Brain pericyte (primary cell): ENCODE measurements at places on chromosomes 11 and 22.

DNA sequence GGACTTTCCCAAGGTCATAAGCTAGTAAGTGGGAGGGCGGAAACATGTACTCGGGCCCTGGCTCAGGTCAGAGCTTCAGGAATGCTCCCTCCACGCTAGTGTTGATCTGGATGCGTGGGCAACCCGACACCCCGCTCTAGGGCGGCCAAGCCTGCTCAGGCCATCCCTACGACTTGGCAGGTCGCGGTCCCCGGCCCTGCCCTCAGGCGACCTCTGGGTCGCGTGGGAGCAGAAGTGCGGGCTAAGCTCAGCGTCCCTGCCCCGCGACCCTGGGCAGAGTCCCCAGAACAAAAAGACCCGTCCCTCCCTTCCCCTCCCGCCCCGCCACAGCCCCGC is 781 bp upstream of the TEF start:
- no peak for DNase-seq

DNA sequence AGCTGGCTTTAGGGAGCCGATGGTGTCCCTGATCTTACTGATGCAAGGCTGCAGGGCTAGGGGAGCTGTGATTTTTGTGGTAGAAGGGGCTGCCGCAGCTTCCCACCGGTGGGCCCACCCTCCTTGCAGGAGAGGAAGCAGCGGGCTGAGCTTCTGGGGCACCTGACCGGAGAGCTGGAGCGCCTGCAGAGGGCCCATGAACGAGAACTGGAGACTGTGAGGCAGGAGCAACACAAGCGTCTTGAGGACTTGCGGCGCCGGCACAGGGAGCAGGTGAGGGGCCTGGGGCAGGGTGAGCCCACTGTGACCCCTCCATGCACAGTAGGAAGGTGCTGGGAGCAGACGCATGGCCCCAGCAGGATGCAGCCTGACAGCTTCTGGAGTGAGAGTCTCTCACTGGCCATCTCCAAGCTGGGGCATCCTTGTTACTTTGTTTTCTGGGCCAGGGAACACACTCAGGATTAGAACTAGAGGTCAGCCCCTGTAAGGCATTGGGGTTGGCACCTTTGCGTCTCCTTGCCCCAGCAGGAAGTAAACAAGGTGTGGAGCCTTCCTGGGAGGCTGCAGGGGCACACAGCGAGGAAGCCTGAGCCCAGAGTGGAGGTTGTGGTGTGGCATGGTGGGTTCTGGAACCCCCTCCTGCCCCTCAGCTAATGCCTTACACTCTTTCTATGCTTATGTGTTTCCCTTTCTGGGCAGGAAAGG is 66.7 kb downstream of the CEP164 start:
- no peak for DNase-seq

- no peak for DNase-seq
Observed at GRCh38 chr11:125333354-125334073, 162.6 kb downstream of the FEZ1 start.

DNA sequence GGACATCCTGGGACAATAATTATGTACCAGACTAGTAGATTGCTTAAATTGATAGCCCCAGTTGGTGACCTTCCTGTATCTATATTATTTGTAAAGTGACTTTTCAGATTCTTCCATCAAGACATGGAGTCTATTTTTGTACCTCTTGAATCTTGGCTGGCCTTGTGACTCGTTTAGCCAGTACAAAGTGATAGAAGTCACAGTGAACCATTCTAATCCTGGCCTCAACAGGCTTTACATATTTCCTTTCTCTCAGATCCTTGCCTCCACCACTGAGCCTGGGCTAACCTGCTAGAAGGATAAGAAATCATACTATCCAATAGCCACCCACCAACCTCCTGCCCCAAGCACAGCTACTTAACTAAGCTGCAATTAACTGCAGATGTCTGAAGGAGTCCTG is 37.5 kb upstream of the SLC6A5 start:
- DNase-seq = no peak

DNA sequence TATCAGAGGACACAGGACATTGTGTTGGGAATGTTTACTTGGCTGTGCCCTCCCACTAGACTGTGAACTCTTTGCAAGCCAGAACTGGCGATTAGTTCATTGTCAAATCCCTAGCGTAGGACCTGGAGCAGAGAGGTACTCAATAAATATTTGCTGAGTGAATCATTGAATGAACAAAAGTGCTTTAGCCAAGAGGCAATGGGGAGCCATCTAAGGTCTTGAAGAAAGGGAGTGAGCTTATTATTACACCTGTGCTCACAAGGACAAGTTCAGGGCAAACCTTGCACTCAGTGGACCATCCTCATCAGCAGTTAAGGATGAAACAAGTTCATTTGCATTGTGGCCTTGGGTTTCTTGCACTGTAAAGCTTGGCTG is 1.1 kb upstream of the RASSF10 start:
- no peak for DNase-seq

GRCh38 chr22:35517769-35518530 is 22.7 kb upstream of the RASD2 start:
- no peak for DNase-seq

- no peak for DNase-seq
Observed at GRCh38 chr11:14124886-14125285, 162.4 kb downstream of the SPON1 start.

- DNase-seq = no peak
Observed at GRCh38 chr11:55967914-55968313, 1.8 kb downstream of the OR10AG1 start.
